EL (cell line): ENCODE measurements at places on chromosomes 3 and 15.
A peak's percentile ranks its signal among the peaks of the same experiment; 100 is the strongest.

- peak; percentile 58 for DNase-seq
Measured at GRCh38 chr15:42137461-42138261, 18.8 kb downstream of the PLA2G4F start.

GRCh38 chr3:58111513-58112184, 99.1 kb downstream of the DNASE1L3 start:
- no peak for DNase-seq

GRCh38 chr15:68367992-68368391, 64.0 kb downstream of the ITGA11 start:
- DNase-seq, result no peak

GRCh38 chr3:79473993-79474392, 293.8 kb downstream of the ROBO1 start:
- DNase-seq, result no peak

- DNase-seq, result no peak
Measured at GRCh38 chr3:160126761-160127160, 98.5 kb upstream of the C3orf80 start.

GRCh38 chr15:61034678-61035291, 194.3 kb downstream of the RORA start:
- peak; percentile 57 for DNase-seq

GRCh38 chr3:187130346-187131066, 8.8 kb downstream of the RPL39L start:
- peak; percentile 75 for DNase-seq

DNA sequence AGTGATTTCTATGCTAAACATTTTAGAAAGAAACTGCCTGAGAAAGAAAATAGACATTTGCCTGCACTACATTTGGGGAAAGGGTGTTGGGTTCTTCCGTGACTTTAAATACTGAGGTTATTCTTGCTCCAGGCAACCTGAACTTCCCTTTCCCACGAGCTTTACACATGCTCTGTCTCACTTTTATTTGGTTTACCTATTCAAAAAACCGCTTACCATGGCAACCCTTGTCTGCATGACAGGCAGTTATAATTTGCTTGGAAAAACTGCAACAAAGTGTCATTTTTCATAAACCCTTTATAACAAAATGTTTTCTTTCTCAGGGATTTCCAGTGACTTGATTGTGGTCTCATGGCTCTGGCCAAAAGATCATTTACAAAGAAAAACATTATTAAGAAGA, 416.3 kb upstream of the MEIS2 start:
- DNase-seq, result no peak

- DNase-seq, result no peak
Measured at GRCh38 chr3:112333381-112334317, 693 bp downstream of the CD200 start.

GRCh38 chr3:130341388-130341787, 4.1 kb upstream of the COL6A5 start:
- no peak for DNase-seq

DNA sequence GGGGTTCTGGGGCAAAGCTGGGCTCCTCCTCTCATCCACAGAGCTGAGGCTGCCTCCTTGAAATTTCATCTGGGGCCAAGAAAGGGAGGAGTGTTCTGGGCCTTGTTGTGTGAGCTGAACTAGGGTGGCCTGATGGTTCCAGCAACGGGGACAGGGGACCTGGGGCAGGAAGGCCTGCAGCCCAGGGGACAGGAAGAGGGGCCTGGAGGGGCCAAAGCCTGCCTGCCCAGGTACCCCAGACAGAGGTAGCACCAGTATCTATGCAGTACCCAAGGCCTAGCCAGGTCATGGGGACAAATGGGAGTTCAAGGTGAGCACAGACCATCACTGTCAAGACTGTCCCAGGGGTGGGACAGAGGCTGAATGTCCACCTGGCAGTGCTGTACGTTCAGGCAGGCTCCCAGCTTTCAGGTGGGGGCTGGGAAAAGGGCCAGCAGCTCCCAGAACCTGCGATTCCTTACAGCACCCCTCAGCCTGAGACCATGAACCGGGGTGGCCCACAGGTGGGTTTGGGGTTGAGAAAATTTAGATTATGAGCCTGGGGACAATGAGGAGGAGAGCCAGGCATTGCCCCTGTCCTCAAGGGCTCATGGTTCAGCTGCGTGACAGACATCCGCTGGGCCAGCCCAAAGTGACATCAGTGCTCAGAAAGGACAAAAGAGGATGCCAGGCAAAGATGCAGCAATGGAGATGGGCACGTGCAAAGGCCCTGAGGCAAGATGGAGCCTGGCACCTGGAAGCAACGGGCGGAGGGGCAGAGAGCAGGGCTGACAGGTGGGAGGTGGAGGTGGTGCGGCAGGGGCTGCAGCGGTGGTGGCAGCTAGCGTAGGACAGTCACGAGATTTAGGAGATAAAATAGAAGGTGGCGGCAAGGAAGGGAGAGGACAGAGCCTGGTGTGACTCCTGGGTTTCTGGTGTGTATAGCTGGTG, 28.0 kb downstream of the PSTPIP1 start:
- DNase-seq, result no peak

GRCh38 chr3:69761896-69762767, 22.9 kb downstream of the MITF start:
- peak; percentile 89 for DNase-seq

DNA sequence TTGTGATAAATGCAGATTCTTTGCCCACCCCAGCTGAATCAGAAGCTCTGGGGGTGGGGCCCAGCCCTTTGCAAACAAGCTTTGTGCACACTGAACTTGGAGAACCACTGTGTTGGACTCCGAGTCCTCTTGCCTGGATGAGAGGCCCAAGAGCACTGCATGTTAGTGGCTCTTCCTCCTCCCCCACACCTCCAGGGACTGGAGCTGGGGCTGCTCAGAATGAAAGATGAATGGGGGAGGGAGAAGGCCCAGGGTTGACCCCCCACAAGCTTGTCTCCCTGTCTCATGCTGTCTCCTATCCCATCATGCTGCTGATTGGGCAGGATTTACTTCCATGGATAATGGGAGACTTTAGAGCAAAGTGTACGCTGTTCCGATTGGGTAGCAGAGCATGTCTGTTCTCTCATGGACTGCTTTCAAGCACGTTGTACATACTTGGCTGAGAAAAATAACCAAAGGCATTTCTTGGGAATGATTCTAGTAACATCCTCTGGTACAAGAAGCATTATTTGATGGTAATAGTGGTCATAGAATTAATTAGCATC, 99.6 kb downstream of the PGPEP1L start:
- no peak for DNase-seq

GRCh38 chr3:29642393-29643033, 361.6 kb downstream of the RBMS3 start:
- DNase-seq, result peak; percentile 13

- DNase-seq, result no peak
Measured at GRCh38 chr3:11452312-11452711, 180.1 kb downstream of the ATG7 start.

DNA sequence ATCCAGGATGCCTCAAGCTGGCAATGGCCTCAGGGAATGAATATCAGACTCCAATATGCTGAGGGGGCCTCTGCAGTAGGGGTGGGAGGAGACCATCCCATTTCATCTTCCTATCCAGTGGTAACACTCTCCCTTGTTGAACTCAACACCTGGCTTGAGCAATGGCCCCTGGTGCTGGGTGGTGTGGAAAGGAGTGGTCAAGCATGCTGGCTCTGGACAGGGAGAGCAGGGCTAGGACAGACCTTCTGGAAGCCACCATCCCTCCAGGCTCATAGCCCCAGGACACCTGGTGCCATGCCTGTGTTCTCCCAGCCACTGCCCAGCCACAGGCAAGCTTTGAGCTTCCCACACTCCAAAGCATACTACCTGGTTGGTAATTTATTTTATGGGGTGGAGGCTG, 9.6 kb downstream of the DNAH1 start:
- DNase-seq, result no peak

- no peak for DNase-seq
Measured at GRCh38 chr3:125318167-125318865, 56.8 kb downstream of the ZNF148 start.

DNA sequence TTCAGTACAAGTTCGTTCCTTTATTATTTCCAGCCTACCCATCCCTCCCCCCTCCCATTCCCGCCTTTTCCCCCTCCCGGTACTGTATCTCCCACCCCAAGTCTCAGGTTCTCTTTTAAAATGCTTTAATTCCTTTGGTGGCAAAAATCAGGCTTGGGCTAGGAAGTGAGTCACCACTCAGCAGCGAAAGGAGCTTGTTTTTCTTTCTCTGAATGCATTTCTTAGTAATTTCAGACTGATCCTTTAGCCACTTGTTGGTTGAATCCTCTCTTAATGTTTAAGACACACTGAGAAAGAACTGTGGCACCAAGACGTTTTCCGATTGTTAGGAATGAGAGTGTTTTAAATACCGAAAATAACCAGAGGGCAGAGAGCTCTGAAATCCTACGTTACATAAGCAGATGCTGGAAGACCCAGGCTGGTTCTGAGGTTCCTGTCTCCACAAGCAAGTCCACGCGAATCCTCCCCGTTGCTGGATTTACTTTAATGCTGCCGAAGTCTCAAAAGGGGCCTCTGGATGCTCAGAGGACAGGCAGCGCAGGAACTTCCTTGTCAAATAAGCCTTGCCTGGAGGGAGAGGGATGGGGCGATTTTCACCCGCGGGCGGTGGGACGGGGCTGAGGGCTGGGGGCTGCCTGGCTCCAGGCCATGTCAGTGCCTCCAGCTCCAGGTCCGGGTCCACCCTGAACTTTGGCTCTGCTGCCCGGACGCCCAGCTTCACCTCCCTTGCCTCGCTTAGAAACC, 854 bp upstream of the COL8A1 start:
- DNase-seq, result peak; percentile 89

DNA sequence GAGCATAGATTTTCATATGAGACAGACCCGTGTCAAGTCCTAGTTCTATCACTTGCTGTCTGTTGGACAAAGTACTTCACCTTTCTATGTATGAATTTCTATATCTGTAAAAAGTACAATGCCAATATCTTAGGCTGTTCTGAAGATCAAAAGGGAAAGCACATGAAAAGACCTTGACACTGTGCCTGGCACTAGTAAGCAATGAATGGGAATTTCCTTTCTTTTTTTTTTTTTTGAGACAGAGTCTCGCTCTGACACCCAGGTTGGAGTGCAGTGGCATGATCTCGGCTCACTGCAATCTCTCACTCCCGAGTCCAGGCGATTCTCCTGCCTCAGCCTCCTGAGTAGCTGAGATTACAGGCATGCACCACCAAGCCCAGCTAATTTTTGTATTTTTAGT, 35.4 kb upstream of the ETV5 start:
- DNase-seq, result no peak

DNA sequence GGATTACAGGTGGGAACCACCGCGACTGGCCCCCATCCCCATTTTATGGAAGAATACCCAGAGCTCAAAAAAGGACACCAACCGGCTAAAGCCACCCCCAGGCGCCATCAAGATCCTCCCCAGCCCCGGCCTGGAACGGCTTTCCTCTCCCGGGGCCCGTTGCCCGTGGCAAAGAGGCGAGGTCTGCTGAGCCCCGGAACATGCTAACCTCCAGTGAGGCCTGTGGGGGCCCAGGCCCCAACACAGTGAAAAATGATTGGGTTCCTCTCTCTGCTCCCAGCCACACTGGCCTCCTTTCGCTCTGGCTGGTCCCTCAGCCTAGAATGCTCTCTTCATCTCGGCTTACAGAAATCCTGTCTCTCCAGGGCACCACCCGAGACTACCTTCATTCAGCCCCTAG, 46.5 kb upstream of the SMAD6 start:
- DNase-seq, result no peak

DNA sequence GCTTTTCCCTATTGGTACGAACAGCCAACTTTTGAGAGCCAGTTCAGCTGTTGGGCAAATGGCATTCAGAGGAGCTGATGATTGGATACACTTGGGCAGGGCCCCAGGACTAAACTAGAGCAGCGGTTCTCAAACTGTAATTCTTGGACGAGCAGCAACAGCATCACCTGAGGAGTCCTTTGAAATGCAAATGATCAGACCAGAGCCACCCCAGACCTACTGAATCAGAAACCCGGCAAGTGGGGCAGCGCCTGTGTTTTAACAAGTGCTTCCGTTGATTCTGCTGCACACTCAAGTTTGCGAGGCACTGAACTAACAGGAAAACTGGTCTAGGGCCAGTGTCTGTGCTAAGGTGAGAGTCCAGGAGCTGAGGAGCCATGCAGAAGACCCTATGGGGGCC, 239.7 kb downstream of the UACA start:
- no peak for DNase-seq

GRCh38 chr3:193882091-193882490, 253.9 kb upstream of the HES1 start:
- no peak for DNase-seq

DNA sequence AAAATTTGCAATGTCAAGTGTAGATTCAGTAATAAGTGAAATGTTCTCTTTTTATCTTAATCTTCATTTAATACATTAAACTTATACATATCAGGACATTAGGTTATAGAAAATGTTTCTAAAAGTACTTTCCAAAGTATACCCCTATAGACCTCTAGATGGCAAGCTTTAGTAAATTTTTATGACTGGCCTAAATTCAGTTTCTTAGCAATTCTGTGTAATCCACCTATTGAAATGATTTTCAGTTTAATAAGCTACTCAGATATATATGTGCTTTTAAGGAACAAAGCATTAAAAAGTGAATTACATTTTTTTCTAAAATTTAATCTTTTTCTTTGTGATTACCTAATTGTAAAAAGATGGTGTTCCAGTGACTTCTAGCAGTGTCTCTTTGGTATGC, 342.2 kb downstream of the GBE1 start:
- peak; percentile 7 for DNase-seq

- no peak for DNase-seq
Measured at GRCh38 chr3:160698599-160699195, 21.7 kb downstream of the ARL14 start.

DNA sequence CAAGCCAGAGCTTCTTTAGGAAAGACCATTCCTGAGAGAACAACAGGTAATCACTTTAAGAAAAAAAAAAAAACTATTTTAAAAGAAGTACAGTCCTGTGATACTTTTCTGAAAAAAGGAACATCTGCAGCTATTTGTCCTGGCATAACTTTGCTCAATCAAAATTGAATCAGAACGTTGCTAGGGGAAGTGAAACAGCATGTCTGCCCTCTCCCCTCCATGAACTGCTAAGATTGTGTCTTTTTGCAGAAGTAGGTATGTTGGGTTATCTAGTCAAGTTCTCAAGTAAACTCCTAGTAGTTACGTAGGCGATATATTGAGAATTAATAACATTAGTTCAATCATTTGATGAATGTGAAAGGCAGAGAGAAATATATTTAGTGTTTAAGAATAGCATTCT, 1013.3 kb downstream of the TUSC7 start:
- no peak for DNase-seq

GRCh38 chr3:32814361-32814760, 3.4 kb upstream of the TRIM71 start:
- DNase-seq, result no peak

- no peak for DNase-seq
Measured at GRCh38 chr15:101038327-101039003, 119.3 kb downstream of the LRRK1 start.

- peak; percentile 60 for DNase-seq
Measured at GRCh38 chr3:127547761-127548605, 42.5 kb downstream of the TPRA1 start.

- no peak for DNase-seq
Measured at GRCh38 chr3:12194669-12195161, 36.0 kb upstream of the TIMP4 start.

- no peak for DNase-seq
Measured at GRCh38 chr15:84973492-84974460, 7.9 kb upstream of the PDE8A start.

- DNase-seq, result peak; percentile 71
Measured at GRCh38 chr3:184284696-184285095, 8.9 kb downstream of the ECE2 start.

GRCh38 chr15:40949756-40950207, 3.5 kb upstream of the CHAC1 start:
- no peak for DNase-seq

- DNase-seq, result no peak
Measured at GRCh38 chr3:172290457-172290856, 157.8 kb downstream of the GHSR start.

- no peak for DNase-seq
Measured at GRCh38 chr3:187788984-187789857, 44.0 kb upstream of the BCL6 start.
